HFFc6 (cell line): ENCODE measurements at places on chromosomes 4 and X.

DNA sequence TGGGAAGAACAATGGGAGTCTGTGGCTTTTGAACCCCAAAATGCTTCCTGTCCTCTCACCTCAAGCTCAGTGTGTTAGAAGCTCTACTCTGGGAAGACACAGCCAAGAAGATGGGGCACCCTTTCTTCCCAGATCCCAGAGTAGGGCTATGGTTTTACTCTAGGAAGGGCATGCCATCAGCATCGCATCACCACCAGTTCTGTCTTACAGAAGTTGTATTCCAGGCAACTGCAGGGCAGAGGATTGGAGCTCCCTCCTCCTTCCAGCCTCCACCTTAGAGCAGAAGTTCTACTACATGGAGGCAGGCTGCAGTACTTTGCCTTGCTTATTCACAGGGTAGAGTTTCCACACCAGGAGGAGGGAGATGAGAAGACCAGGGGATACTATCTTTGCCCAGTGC, 18.1 kb upstream of the ZFX start:
- no peak for DNase-seq

GRCh38 chr4:56181140-56181953, 205.9 kb downstream of the AASDH start:
- DNase-seq = no peak

DNA sequence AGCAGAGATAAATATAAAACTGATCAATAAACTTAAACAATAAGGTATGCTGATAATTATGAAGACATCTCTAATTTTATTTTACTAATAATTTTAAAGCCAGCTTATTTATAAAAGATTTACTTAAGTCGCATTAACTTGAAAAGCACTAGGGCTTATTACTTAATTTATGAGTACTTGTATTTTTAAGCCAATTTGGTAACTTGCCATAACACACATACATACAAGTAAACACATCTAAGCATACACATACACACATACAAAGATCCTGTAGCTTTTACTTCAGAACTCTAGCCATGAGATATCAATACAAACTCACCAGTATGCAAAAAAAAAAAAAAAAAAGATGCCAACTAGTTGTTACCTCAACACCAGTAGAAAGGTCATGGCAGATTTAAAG, 10.0 kb upstream of the GPR78 start:
- DNase-seq = no peak

DNA sequence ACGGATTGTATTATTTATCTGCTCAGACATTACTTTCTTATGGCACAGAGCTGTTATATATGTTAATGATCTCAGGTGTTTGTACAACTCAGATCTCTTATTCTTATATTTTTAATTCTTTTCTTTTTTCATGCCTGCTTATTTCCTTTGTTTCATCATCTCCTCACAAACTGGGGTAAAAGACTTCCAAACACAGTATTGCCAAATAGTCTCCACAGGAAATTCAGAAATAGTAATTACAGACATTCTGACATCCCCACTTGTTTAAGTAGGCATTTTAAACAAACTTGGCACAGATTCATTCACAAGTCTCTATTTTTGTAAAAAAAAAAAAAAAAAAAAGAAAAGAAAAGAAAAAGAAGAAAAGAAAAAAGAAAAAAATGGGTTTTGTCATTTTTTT, 129.7 kb upstream of the USP38 start:
- no peak for DNase-seq

- DNase-seq = no peak
Observed at GRCh38 chrX:45632506-45632905, 431.8 kb upstream of the DIPK2B start.

GRCh38 chr4:186765138-186765537, 41.5 kb upstream of the FAT1 start:
- peak; percentile 71 for DNase-seq

DNA sequence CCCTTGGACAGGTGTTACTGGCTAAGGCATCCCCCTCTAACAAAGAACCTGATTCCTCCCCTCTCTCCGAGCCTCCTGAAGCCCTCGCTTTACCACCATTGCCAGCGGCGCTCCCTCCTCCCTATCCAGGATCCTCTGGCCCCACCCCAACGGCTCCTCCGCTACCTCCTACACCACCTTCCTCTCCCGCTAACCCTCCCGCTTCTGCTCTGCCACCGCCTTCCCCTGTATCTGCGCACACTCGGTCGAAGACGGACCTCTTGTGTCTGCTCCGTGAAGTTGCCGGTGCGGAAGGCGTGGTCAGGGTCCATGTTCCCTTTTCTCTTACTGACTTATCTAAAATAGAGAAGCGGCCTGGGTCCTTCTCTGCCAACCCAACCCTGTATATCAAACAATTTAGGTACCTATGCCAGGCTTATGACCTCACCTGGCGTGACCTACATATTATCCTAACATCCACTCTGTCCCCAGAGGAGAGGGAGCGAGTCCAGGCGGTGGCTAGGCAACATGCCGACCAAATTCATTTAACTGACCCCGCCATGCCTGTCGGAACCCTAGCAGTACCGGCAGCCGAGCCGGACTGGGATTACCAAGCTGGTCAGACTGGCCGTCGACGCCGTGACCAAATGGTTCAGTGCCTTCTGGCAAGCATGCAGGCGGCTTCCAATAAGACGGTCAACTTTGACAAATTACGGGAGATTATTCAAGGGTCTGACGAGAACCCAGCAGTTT, 958.9 kb downstream of the RPA4 start:
- no peak for DNase-seq

DNA sequence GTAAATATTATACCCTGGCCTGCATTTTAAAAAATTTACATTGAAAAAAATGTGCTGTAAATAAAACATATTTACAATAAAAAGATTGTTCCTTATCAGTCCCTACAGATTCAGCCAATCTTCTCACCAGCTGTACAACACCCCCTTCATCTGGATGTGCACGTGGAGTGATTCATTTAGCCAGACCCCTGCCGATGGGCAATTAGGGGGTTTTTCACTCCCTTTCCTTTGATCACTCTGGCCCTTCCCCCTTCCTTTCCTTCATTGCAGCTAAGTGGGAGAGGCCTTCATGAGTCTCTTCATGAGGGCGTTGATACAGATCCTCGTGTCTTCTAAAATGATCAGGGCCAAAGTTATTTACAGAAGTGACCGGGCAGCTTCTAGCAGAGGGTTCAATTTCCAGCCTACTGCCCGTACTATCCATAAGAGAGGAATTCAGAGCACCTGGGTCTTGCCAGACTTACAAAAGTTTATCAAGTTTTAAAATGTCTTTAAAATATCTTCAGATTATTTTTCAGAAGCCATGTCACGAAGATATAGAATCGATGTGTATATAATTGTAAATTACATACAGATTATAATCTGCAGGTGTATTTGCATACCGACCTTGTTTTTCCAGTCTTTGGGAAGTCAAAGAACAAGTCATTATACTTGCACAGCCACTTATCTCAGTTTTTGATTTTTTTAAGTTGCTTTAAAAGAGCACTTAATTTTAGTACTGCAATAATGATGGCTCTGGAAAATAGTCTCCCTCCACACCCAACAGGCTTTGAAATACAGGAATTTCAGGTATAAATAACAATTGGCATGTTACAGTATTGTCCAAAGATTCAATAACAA, 21.4 kb upstream of the RASL11B start:
- no peak for DNase-seq
